ENCODE measurements at places on chromosomes 1 and 21.
A peak's percentile ranks its signal among the peaks of the same experiment; 100 is the strongest.

GRCh38 chr1:201945157-201945556 lies 1.2 kb downstream of the LMOD1 start:
- DNase-seq: no peak

GRCh38 chr1:234844479-234845031 lies 234.6 kb upstream of the IRF2BP2 start:
- DNase-seq: no peak

DNA sequence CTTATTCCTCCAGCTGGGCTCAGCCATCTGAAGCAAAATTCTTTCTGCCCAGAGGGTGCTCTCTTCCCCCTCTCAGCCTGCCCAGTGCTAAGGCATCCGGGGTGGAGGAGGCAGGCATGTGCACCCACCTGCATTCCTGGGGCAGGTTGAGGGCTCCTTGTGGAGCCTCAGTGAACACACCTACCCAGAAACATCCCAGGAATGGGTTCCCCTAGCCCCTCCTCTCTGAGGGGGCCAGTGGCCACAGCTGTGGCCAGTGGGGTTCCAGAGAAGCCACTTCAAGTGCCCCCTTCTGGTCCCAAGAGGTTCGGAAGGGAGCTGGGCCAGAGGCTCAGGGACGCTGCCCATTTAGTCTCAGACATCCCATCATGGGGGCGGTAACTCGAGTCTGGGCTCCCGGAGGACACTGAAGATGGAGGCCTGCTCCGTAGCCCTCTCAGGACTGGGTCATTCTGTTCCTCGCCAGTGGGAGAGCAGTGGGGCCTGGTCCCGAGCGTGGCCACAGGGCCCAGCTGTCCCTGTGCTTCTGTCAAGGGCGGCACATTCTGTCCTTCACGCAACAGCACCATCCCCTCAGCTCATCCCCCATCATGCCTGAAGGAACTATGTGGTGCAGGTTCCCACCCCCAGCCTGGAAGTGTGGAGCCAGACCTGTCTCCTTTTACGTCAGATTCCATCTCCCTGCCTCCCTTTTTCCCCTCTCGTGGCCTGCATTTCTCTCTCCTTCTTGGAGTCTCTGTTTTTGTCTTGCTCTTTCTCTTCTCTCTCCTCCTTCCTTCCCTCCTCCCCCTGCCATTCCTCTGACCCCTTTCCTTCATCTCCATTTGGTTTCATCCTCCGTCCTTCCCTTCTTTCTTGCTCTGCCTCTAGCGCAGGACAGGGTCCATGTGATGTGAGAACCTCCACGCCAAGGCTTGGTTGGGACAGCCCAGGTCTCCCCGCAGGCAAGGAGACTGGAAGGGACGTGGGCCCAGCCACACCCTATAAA lies 49.6 kb upstream of the KDM4A start:
- no peak for DNase-seq

DNA sequence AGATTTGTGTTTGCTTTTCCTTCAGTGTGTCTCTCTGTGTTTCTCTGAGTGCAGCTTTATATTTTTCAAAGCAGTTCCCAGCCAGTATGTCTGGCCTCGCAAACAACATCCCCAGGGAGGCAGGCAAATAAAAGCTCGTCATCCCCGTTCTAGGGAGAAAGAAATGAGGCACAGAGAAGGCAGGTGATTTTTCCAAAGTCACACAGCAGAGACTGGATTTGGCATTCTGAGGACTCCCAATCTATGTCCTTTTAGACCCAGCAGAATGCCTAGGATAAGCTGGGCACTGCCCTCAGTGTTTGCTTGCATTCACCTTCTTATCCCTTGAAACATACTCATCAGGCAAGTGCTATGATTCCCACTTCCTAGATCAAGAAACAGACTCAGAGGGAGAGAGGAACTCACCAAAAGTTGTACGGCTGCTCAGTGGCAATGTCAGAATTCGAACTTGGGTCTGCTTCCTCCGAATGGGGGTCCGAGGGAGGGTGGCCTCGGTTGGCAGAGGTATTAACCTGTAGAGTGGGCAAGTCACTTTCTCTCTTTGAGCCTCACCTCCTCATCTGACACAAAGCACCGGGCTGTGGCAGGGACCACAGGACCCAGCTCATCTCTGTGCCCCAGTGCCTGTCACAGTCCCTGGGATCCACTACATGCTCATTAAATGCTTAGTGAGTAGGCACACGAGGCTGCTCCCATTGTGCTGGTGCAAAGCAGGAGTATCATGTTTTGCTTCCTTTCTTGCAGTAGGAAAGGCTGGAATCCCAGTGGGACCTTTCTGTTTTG lies 4.2 kb downstream of the RAP1GAP start:
- DNase-seq: peak; percentile 7

DNA sequence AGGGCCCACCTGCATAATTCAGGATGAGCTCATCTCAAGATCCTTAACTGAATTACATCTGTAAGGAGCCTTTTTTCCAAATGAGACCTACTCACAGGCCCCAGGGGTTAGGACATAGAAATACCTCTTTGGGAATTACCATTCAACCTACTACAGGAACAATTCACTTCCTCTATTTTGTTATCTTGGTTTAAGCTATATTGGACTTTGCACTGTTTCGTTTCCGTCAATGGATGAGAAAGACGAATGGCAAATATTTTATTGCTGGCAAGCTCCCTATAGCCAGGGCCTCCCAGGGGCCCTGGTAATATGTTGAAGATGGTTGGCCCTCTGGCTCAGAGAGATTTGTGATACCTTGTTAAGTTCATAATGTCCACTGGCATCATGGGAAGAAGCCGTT lies 384.2 kb upstream of the DUSP10 start:
- no peak for DNase-seq

GRCh38 chr1:96845464-96845863 lies 123.9 kb downstream of the PTBP2 start:
- no peak for DNase-seq

DNA sequence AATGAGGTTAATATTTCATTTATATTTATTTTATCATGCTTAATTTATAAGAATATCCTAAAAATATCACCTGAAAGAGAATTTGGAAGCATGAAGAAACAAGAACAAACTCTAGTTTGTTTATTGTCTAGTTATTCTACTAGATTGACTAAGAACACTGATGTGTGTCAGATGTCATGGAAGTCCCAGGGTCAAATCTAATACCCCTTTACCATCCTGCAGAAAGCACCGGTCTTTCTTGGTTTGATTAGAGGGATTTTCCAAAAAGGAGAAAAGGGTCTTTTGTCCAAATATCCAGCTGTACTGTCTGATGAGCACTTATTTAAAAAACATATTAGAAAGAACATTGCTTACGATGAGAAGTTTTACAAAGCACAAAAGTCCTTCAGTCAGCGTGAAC lies 20.7 kb upstream of the CR2 start:
- no peak for DNase-seq

DNA sequence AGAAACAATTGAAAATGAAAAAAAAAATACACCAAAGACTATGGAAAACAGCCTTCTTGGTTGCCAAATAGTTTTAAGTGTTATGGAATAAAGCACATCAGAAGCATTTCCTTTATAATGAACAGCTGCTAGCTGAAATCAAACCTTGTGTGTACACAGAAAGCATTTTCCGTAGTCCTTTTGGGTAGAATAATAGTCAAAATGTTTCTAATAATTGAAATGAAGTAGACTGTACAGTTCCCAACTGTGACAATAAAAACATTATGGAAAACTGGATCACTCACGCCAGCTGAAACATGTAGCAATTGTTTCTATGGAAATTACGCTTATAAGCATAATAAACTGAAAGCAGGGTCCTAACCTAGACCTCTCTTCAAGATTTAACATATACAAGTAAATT lies 856.3 kb upstream of the B3GALT2 start:
- no peak for DNase-seq

GRCh38 chr1:55827350-55827749 lies 612.2 kb upstream of the USP24 start:
- no peak for DNase-seq

- no peak for DNase-seq
Observed at GRCh38 chr1:234538930-234539649, 60.1 kb upstream of the TARBP1 start.

DNA sequence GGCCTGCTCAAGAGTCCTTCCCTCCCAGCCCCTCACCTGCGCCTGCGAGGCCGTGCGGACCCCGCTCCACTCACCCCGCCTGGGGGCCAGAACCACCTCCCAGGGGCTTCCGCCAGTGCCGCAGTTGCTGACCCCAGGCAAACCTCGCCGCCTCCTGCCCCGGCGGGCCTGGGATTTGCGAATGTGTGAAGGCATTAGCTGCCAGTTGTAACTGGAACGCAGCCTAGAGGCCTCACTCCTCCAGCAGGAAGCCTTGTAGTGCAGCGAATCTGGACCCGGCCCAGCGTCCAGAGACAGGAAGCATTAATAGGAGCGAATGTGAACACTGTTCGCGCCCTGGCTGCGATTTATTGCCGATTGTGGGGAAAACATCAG lies 140.9 kb upstream of the ARHGEF16 start:
- DNase-seq: no peak

GRCh38 chr1:6200188-6200809 lies 904 bp upstream of the RPL22 start:
- DNase-seq: no peak

GRCh38 chr1:95699149-95699953 lies 465.3 kb downstream of the RWDD3 start:
- no peak for DNase-seq

DNA sequence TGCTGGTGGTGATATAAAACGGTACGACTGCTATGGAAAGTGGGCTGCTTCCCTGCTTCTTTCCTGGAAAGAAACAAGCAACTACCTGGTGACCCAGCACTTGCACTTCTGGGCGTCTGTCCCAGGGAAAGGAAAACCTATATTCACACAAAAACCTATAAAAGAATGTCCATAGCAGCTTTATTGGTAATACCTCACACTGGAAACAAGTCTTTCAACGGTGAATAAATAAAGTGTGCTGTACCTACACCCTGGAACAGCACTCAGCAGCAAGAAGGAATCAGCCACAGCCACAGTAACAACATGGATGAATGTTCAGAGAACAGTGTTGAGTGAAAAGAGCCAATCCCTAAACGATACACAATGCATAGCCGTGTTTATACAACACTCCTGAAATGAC lies 19.9 kb downstream of the SLC19A1 start:
- no peak for DNase-seq

DNA sequence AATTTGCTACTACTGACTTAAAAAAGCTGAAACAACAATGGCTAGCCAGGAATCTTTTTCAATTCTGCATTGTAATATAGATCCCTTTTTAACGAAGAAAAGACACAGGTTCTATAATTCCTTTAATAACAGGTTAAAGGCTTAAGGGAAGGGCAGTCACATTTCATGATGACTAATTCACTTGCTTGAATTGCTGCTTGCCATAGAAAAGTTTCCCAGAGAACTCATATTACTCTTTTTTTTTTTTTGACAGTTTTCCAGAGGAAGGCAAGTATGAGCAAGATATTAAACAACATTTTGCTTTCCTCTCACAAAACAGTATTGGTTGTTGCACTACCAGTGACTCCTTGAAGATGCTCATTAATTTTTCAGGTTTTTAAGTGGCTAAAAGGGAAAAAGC lies 60.9 kb downstream of the IL23R start:
- DNase-seq: no peak

DNA sequence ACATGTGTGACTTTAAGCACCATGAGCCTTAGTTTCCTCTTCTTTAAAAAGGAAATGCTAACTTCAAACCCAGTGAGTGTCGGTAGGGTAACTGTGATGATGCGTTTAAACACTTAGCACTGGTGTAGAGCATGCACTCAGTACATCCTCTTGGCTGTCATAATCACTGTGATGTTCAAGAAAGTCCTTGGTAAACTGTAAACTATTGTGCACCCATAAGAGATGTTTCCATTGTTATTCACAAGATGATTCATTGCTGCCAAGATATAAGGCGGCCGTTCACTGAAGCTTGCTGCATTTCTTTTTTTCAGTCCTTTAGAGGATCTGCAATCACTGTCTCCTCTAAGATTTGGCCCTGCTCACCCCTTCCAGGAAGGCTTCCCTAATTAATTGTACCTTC lies 61.8 kb upstream of the DAB1 start:
- no peak for DNase-seq

GRCh38 chr1:164967300-164967699 lies 389.2 kb downstream of the LMX1A start:
- DNase-seq: no peak

GRCh38 chr1:162187687-162188276 lies 118.3 kb downstream of the NOS1AP start:
- no peak for DNase-seq

DNA sequence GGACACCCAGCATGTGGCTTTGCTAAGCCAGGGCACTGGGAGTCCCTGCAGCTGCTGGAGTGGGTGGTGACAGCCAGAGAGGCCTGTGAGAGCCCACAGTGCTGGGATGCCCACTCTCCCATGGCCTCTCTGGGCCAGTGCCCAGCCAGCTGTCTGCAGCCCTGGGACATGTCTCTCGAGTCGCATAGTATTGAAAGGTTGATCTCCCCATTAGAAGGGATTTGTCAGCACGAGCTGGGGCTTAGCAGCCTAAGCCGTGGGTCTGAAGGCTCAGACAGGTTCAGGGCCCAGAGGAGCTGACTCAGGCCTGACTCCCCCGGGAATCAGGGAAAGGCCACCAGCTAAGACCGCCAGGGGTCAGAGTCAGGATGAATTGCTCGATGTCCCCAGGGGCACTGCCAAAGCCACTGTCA lies 53.5 kb downstream of the FOXD2 start:
- no peak for DNase-seq

- no peak for DNase-seq
Observed at GRCh38 chr21:29396951-29397455, 98.3 kb downstream of the BACH1 start.

DNA sequence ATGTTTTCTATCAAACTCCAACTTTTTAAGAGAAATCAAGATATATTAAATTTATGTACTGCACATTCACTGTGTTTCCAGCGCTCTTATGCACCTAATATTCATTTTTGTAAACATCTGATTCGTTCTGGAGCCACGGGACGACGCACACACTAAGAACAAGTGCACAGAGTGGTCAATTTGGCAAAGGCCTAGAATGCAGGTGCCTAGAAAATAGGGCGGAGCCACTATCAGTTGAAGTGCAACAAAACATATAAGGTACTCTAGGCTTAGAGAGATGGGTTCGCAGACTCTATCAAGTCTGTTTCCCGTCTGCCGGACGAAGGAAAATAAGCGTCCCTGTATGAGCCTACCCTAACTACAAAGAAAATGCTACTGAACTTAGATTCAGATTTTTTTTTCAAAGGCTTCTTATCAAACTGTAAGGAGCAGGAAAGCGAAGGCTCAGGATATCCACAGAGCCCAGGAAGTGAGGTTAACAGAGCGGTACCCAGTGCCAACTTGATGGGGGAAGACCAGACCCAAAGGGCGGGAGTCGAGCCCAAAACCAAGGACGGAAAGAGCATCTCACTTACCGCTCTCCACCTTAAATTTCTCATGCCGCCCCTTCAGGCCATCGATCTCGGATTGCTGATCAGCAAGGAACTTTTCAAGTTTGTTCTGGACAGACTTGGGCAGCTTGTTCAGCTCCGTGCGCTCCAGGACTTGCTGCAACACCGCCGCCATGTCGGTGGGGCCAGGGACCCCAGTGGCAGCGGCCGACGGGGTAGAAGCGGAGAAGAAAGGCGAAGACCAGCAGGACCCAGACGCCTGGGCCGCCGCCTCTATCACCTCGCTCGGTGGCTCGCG lies 526 bp downstream of the TPR start:
- no peak for DNase-seq

- no peak for DNase-seq
Observed at GRCh38 chr1:54987427-54987826, 7.0 kb downstream of the TMEM61 start.
